Right ventricle myocardium superior (tissue), 1 donor: ENCODE measurements at places on chromosomes 11 and 22.

- DNase-seq: no peak
Observed at GRCh38 chr11:44920451-44920850, 30.2 kb downstream of the TP53I11 start.

DNA sequence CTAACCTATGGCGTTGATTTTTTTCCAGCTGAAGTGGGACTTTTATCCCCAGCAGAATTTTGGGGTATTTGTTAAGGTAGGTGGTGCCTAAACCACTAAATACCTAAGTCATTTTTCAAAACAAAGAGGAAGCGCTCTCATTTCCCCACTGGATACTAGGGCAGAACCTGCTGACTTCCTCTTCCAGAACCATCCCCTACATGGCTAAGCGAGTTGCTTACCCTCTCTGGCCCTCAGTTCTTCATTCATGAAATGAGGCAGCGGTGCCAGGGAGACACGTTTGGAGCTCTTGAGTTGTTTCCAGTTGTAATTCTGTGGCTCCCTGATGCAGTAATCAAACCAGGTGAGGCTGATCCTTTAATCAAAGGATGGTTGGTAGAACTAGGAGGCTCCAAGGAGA is 10.0 kb upstream of the MTMR3 start:
- no peak for DNase-seq

DNA sequence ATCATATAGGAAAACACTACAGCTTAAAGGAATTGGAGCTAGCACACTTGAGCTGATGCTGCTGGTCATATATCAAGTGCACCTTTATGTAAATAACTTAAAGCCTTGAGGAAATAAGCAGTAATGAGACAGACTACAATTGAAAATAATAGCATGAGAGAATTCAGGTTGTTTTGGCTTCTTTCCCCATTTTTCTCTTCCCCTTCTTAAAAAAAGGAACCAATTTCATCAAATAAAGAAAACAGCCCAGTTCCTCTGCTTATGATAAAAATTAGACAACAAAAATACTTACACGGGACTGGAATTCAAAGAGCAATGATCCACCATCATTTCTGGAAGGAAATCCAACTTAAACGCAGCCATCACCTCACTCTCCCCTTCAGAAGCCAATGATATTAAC is 50.2 kb upstream of the RAPSN start:
- no peak for DNase-seq

DNA sequence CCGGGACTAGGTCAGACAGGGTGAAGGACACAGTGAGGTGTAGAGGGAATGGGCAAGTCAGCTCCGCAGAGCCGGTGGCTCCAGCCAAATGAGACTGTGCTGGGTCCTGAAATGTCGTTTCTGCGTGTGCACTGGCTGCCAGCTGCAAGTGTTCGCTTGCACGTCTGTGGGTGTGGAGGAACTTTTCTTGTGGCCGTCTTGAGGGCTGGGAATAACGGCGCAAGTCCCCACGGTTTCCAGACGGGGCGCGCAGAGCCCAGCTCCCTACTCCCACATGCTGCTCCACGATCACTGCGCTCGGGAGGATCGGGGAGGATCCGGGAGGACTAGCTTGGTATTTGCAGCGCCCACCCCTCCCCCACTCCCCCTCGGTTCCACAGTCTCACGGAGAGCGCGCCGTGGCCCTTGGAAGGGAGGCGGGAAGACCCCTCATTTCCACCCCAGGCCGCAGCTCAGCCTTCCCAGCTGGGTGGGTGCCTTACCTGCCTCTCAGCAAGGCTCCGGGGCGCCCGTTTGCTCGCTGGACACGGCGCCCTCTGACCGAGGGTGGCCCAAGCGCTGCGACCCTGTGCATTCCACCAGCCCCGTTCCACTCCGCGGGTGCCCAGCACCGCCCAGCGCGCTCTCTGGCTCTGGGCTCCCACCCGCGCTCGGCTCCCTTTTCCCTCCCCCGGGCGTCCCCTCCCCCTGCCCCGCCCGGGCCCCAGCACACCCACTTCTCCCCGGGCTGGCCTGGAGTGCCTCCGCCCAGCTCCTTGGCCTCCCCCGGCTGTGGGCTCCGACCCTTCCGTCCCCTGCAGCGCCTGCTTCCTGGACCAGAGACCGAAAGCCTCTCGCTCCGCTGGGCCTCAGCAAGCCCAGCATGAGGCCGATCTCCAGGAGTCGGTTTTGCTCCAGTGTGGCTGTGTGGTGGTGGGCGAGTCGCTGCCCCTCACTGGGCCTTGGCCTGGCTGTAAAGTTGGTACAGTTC is at the start of gene KCNE3:
KCNE3 (minus strand) TSS at position 634 of the 970 bp plus-strand sequence. CDS start 9,986 bp downstream, outside the sequence.
- DNase-seq: peak; percentile 78

- DNase-seq: no peak
Observed at GRCh38 chr22:19412478-19412877, 19.1 kb downstream of the HIRA start.

DNA sequence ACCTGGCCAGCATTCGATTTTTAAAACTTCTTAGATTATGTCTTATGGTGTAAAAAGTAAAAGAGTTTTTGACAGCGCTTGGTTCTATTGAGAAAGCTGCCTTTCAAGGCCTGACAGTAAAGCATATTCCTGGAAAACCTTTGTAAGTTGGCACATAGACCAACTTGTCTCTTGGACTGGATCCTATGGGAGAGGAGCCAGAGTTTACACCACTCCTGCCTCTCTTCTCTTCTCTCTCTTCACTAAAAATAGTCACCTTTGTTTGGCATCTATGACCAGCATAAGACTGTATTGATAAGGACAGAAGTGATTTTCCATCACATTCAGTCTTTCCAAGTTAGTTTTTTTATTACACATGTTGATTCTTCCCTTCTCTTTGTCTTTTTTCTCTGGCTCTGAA is 33.7 kb downstream of the CSRP3 start:
- no peak for DNase-seq

DNA sequence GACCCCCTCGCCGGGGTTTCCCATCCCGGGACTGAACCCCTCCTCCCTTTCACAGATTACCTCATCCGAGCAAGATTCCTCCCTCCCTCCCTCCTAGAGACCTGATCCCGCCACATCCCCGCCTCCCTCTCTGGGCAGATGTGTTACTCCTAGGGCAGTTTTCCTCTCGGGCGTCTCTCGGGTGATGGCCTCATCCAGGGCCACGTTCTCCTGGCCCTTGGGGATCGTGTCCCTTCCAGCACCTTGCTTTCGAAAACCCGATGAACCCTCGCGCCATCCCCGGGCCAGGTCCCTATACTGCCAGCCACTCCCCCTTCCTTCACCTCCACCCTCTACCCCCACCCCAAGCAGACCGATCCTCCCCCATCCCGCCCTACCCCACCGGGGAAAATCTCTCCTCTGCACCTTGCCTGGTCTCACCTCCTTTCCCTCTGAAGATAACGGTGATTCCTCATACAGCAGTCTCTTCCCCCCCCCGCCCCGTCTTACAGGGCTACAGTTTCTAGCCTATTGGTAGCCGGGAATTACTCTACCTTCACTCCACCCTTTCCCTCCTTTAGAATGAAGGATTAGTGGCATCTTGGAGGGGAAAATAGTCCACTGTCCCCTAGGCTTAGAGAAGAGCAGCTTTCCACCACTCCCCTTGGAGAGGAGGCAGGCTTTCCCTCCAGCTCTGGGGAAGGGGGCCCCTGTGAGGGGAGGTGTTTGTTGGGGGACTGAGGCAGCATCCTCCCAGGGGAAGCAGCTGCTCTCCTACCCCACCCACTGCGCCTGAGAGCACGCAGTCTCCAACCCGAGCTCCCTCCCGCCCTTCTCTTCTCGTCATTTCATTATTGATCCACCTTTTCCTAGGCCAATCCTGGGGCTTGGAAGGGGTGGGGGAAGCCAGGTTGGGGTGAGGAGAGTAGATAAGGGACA is 1.2 kb downstream of the KMT2A start:
- peak; percentile 54 for DNase-seq

- peak; percentile 47 for DNase-seq
Observed at GRCh38 chr11:68965901-68966853, 14.6 kb downstream of the MRGPRD start.

DNA sequence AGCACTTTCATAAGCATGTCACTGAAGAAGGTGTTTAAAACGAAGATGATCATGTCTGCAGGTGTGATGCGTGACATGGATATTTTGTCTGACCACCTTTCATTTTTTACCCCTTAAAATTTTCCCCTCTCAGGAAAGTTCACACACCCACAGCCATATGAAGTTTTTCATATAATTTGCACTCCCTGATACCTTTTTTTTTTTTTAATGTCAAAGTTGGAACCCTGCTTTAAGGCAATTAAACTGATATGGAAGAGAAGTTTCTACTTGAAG is 104.6 kb downstream of the ATXN10 start:
- DNase-seq: no peak

GRCh38 chr11:128509621-128510389 is 77.6 kb downstream of the ETS1 start:
- DNase-seq: no peak

DNA sequence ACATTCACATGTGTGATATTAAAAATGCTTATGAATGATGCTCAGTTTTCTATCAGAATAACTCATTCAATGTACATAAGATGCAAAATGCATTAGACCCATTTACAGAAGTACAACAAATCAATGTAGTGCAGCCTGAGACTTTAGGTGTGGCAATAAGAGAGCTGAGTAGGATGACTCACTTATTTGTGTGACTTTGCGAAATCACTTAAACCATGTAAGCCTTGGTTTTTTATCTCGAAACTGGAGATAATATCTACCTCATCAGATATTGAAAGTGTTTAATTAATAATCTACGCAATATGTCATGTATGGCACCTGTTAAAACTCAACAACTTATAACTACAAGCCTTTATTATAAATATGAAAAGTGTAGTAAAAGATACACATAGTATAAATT is 105.7 kb upstream of the LUZP2 start:
- no peak for DNase-seq

DNA sequence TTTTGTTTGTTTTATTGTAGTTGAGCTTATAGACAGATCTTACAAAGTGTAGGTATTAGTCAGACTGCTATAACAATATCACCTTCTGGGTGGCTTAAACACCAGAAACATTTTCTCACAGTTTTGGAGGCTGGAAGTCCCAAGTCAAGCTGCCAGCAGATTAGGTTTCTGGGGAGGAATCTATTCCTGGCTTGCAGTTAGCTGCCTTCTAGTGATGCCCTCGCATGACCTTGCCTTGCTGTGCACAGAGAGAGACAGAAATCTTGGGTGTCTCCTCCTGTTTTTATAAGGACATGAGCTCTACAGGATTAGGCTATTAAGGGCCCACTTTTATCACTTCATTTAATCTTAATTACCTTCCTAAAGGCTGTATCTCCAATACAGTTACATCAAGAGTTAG is 1635.2 kb downstream of the FAM181B start:
- DNase-seq: no peak

DNA sequence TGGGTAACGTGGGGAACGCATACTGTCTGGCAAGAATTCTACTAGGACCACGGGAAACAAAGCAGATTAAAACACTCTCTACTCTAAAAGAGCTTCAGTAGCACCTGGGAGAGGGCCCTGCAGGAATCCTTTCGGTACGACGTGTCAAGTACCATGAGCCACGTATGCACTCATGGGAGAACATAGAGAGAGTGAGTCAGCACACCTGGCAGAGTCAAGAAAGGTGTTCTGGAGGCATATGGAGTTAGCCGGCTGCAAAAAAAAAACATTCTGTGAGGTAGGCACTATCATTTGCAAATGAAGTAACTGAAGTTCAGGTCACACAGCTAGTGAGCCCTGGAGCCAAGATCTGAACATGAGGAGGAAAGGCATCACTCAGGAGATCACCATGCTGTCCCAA is 71.1 kb upstream of the BID start:
- no peak for DNase-seq

DNA sequence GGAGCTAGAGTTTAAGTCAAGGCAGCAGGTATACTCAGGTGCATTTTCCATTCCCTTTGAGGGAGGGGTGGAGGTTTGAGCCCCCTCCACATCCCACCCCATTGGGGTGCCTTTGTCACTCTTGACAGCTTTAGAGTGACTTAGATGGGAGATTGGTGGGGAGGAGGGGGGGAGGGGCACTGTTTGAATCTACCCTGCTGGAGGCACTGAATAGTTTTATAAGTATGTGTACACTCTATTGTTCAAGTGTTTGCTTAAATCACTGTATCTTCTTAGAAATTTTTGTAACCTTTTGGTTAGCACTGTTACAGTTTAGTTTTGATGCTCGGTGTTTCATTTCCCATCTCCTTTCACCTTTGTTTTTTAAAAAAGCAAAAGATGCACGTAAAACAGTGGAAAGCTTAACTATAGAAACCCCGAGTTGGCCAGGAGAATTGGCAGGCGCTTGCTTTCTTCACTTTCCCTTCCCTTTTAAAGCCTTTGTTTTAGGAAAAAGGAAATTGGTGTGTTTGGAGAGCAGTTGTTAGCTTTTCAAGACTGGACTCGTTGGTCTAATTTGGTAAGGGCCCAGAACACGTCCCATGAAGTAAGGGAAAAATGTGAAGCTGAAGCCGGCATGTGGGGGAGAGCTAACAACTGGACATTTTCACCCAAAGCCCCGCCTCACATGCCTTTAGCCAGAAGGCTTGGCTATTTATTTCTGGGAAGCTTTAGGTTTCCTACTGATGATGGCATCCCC is 42.8 kb downstream of the TNRC6B start:
- DNase-seq: no peak

- peak; percentile 68 for DNase-seq
Observed at GRCh38 chr11:67558084-67558772, 25.4 kb upstream of the GSTP1 start.

- DNase-seq: no peak
Observed at GRCh38 chr11:44338026-44338425, 28.1 kb upstream of the ALX4 start.

GRCh38 chr11:106670069-106670468 is 348.2 kb downstream of the GUCY1A2 start:
- no peak for DNase-seq

DNA sequence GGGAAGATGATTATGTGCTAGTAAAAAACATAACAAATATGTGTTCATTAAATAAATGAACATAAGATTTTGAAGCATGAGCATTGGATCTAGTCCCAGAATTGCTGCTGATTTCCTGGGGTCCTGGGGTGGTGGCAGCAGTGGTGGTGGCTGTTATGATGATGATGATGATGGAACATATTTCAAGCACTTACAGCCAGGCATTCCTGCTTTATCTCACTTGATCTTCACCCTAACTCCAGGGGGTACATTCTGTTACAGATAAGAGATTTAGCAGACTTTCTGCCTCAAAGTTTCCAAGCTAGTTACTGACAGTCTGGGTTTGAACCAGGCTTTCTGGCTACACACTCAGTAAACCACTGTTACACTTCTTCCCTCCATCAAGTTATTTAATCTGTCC is 5.2 kb downstream of the TRAPPC4 start:
- no peak for DNase-seq

GRCh38 chr11:19595499-19595839 is 117.2 kb upstream of the NAV2 start:
- DNase-seq: no peak

DNA sequence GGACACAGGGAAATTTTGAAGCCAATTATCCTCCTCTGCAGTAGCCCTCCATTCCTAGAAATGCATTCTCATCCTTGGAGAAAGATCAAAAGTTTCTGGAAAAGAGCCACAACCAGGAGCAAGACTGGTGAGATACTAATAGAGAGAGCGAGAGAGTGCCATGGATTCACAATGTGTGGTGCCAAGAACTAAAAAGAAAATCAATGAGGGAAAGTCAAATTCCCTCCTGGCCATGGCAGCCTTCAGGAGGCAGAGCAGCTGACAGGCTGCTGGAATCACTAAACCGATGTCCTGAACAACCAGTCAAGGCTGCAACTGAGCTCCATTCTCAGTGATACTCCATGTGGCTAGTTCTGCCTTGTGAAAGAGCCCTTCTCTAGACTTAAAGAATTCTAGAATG is 561.0 kb downstream of the SOX6 start:
- no peak for DNase-seq

GRCh38 chr11:77522215-77522614 is 48.3 kb upstream of the PAK1 start:
- no peak for DNase-seq
